Activated T-cell treated with anti-CD3 and anti-CD28 coated beads, Interleukin-2, amount 50 U/mL, for 72 hours (primary cell): ENCODE measurements at places on chromosomes 7 and 10. TPM values are rescaled to one million over a fixed set of nuclear protein-coding genes. Genes with fewer than 3 reads are reported as not detected.

- DNase-seq: no peak
Measured at GRCh38 chr7:120190109-120190508, 82.9 kb upstream of the KCND2 start.

DNA sequence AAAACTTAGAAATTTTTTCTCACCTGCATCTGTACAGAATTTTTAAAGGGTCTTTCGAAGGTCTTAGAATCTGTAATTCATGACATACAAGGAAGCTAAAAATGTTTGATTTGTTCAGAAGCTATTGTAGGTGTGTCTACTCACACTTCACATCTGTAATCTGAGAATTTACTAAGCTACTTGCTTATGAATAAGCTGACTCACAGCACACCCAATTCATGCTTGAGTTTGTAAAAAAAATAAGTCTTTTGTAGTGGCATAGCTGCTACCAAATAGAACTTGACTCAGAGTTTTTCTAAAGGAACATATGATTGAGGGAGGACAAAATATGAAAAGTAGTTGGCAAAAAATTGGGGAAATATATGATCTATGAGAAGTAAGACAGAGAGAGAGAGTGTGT, 12.7 kb upstream of the AGR2 start:
- DNase-seq: no peak

DNA sequence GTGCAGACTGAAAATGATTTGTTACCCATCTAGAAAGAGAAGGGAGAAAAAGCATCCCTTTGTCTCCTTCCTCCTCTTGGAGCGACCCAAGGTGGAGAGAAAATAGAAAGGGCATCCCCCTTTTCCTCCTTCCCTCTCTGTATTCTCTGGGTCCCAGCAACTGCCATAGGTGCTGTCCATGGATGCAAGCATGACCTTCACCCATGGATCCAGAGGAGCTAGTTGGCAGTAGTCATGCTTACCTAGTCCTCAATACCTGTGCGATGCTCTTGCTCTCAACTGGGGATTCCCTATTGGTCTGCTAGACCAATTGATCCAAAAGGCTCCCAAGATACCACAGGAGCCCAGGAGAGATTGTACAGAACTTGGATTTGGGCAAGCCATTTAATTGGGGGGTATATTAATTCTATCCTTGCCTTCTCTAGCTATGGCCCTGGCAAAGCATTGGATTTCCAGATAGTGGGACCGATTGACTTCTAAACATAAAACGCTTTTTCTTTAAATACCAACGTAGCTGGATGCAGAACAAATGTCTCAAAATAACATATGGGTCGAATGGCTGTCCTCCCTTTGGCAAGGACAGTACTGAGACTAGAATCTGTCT, 547.8 kb upstream of the IGFBP3 start:
- DNase-seq: no peak

The SFTPA1 gene
- not detected for total RNA-seq

DNA sequence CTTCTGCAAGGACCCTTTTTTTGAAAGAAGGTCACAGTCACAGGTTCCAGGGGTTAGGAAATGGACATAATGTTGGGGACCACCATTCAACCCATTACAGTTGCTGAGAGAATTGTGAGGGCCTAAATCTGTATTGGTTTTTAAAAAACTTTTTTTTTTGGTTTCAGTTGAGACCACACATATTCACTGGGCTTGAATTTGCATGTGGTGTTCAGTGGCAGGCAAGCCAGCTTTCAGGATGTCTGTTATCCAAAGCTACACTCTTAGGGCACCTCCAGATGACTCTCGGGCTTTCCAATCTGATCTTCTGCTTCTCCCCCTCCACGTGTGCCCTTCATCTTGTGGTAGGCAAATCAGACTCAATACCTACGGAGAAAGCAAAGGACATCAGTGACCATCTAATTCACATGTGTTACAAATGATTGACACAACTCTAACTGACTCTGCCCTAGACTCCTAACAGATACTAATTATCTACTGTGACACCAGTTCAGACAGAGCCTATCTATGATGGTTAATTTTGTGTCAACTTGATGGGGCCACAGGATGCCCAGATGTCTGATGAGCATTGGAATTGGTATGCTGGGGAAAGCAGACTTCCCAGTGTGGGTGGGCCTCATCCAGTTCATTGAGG, 93.3 kb upstream of the ELMO1 start:
- DNase-seq: no peak

The UNCX gene
- total RNA-seq: not detected

The MKI67 gene
- 217 TPM for total RNA-seq

- DNase-seq: no peak
Measured at GRCh38 chr10:111098679-111099437, 22.0 kb downstream of the ADRA2A start.

DNA sequence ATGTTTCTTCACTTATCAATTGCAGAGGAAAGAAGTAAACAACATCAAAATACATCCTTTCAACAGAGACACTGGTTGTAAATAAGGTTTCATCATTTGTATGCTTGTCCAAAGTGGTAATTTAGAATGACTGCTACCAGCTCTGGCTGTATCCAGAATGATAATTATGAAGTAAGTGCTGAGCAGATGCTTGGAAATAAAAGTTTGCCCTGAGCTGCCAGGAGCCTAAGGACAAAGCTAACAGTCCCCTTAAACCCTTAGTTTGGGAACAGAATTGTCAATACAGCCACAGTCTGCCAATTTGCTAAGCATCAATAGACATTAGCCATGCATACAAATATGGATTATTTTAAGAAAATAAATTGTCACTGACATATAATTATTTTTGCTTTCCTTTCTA, 147.0 kb upstream of the SLC13A1 start:
- no peak for DNase-seq

- DNase-seq: no peak
Measured at GRCh38 chr10:74262856-74263255, 111.8 kb downstream of the ADK start.

The UNC5B gene
- total RNA-seq: 0.05 TPM

- no peak for DNase-seq
Measured at GRCh38 chr10:132723330-132723970, 62.5 kb downstream of the NKX6-2 start.

The ITIH5 gene
- not detected for total RNA-seq

The GALNT17 gene
- not detected for total RNA-seq

DNA sequence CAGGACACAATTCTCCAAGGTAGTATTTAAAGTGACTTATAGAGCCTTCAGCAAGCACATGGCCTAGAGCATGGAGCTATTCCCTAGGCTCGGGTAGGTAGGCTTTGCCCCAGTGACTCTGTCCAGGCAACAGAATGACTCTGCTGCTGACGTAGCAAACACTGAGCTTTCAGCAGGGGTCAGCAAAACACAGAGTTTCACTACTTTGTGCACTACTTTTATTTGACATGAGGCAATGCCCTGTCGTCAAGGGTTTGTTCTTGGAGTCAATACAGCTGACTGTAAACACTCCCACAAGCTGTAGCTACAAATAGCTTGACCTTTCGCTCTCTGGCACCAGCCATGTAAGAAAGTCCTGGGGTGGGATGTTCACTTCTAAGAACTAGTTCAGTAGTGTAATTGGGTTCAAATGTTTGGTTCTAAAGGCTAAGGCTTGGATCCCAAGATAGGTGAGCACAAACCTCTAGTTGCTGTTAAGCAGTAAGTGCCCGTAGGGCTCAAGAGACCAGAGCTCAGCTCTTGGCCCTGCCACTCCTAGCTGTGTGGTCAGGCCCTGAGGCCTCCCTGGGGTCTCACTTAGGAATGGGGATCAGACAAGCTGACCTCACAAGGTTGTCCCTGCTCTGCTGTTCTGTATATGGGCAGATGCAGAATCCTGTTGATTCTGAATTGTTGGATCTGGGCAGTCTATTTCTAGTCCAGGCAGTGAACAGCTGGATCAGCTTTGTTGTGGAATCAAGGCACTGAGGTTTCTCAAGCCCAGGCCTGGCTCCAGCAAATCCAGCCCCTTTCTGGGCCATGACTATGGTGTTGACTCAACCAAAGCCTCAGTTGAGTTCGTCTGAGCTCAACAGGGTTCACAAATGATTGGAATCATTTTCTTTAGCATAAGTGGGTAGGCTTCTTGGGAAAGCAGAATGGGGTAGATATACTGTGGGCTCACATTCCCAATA, 10.7 kb downstream of the NODAL start:
- no peak for DNase-seq

The NCOA4 gene
- 144 TPM for total RNA-seq

GRCh38 chr7:7584653-7585052, 18.0 kb downstream of the MIOS start:
- DNase-seq: no peak

The NKX2-3 gene
- not detected for total RNA-seq

GRCh38 chr10:117214401-117214800, 17.1 kb downstream of the KCNK18 start:
- DNase-seq: no peak

DNA sequence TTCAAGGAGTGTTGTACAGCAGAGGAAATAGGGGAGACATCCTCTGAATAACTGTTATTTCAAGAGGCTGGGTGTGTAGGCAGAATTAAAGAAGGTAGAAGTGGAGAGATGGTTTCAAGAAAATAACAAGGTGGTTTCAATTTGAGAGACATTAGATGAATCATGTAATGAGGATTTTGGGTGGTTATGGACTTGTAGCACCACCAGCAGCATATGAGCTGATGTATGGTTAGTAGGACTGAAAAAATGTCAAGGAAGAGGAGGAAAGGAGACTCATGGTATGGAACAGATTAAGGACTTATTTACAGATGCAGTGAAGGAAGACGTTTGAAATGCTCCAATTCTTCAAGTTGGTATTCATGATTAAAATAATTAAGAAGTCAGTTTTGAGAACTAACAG, 166.2 kb downstream of the EXOC4 start:
- DNase-seq: no peak

The CRYGN gene
- 0.53 TPM for total RNA-seq

The CDK5 gene
- total RNA-seq: 9.4 TPM

The FIGNL1 gene
- 47.7 TPM for total RNA-seq

GRCh38 chr7:138449580-138449979, 10.5 kb upstream of the TRIM24 start:
- DNase-seq: peak; percentile 61

GRCh38 chr10:116716381-116716780, 26.0 kb downstream of the HSPA12A start:
- DNase-seq: no peak

- no peak for DNase-seq
Measured at GRCh38 chr10:131430716-131431412, 119.3 kb upstream of the TCERG1L start.
